Adipocyte (in vitro differentiated cells): ENCODE measurements at places on chromosomes 3 and 15.

GRCh38 chr3:170889630-170890029 lies 18.8 kb downstream of the EIF5A2 start:
- no peak for DNase-seq

DNA sequence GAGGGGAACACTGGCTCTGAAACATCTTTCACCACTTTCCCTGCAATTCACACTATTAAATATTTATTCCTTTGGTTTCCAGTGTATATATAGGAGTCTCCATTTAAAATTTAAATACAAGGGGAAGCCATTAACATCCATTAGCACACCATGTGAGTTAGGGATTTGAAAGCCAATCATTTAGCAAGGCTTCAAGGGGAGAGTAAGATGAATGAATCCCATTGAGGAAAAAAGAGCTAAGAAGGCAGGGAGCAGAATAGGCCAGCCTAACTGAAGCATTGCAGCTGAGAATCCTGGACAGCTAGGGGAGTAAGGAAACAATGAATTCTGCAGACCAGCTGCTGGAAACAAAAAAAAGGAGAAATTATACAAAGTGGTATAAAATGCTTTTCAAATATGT lies 426.1 kb downstream of the IL5RA start:
- no peak for DNase-seq

GRCh38 chr15:38398134-38398533 lies 55.8 kb upstream of the FAM98B start:
- peak; percentile 57 for DNase-seq

DNA sequence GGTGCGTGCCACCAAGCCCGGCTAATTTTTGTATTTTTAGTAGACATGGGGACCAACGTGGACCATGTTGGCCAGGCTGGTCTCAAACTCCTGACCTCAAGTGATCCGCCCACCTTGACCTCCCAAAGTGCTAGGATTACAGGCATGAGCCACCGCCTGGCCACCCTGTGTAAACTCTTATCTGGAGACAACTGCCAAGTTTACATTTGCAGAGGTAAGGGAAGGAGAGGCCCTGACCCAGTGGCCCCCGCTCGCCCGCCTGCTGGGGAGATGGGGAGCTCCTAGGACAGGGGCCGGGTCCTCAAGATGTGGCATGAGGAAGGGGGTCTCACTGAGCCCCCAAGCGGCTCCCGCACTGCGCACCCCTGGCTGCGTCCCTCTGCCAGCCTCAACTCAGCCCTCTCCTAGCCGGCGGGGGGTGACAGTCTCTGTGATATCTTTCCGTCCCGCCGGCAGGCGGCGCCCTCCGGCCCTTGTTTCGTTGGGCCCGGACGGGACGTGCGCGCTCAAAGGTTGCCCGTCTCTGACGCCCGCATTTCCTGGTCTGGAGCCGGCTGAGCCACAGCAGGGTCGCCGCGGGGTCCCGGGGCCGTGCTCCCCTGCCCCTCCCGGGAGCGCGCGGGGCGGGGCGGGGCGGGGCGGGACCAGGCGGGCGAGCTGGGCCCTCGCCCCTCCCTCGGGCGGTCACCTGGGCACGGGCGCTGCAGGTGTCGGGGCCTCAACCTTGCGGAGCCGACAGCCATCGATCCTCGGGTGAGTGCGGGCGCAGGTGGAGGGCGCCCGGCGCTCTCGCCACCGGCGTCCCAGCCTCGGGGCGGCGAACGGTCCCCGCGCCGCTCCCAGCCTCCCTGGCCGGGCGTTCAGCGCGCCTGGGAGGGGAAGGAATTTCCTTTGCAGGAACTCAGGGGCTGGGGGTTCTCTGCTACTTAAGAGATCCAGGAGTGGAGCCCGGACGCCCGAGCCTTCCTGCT lies at the start of gene GPR160:
Gene GPR160, plus strand, starts transcription at position 533 of the 971 bp plus-strand sequence. CDS start 45,978 bp downstream, outside the sequence.
- peak; percentile 75 for DNase-seq

DNA sequence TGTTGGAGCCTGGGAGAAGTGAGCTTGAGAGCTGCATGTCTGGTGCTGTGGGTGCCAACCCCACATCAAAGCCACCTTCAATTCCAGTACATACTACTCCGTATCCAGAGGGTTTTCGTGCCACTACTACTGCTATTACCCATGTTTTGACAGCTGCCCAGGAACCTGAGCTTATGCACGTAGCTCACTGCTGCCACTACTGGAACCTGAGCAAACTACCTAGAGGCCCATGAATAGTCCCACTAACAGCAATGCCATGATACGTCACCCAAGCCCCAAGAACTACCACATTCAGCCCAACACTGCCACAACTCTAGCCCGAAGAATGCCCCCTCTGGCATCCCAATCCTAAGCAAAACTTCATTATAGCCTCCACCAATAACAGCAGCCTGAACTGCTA lies 215.2 kb upstream of the BCHE start:
- no peak for DNase-seq

GRCh38 chr3:29614954-29615353 lies 334.1 kb downstream of the RBMS3 start:
- DNase-seq = no peak

DNA sequence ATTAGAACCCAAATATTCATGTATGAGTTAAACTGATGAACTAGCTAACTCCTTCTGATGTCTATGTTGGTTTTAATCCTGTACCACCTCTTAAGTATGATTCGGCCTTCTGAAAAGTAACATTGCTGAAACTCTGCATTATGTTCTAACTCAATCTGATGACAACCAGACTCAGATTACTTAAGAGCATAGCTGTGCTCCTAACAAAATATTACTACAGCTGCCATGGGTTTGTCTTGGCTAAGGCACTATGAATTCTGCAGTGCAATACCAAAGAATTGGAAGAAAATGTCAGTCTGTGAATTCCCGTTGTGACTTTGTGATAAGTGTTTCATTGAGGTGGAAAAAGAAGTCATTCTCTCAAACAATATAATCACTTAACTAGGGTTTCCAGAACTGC lies 224.4 kb downstream of the ZMAT3 start:
- peak; percentile 84 for DNase-seq

DNA sequence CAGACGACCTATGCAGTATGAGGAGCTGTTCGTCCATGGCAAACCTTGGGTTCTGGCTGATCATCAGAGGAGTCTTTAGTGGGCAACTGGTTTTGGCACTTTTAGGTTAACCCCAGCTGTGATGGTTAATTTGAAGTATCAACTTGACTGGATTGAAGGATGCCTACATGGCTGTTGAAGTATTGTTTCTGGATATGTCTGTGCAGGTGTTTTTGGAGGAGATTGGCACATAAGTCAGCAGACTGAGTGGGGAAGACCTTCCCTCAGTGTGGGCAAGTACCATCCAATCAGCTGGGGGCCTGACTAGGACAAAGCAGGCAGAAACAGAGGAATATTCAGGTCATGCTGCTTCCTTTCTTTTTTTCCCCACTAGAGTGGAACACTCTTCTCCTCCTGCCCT lies 284.1 kb downstream of the NFKBIZ start:
- DNase-seq = no peak

DNA sequence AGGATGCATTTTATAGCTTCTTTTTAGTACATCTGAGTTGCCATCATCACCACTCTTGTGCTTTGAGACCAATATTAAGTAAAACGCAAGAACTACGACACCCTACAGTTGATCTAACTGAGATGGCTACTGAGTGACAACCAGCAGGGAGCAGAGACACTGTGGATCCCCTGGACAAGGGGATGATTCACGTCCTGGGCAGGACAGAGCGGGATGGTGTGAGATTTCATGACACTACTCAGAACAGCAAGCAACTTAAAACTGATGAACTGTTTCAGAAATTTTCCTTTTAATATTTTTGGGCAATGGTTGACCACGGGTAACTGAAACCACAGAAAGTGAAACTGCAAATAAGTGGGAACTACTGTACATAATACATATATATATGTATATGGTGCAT lies 299.2 kb downstream of the ADAMTS17 start:
- DNase-seq = no peak

GRCh38 chr3:8103954-8104353 lies 397.7 kb upstream of the LMCD1 start:
- DNase-seq = no peak

DNA sequence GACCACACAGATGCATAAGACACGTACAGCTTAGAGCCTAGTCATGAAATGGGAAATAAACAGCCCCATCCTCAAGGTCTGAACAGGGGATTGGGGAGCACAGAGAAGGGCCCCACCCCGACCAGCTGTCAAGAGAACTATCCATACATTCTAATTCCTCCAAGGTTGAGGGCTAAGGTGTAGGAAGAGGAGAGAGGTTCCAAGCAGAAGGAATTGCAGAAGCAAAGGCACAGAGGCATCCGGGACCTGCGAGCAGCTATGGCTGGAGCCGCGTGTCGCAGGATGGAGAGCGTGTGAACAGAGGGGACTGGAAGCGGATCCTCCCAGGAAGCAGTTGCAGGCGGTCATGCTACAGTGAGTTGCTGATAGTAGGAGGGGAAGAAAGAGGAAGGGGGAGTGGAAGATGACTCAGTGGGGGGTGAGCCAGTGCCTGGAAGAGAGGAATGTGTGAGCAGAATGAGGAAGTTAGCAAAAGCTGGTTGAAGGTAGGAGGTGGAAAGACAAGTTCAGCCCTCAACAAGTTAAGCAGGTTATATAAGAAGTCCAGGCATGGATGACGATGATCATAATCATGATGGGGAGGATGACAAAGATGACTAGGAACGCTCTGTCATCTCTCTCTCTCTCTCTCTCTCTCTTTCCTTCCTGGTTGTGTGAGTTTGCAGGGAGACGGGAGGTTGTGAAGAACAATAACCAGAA lies 89.7 kb downstream of the LIPC start:
- peak; percentile 36 for DNase-seq

GRCh38 chr15:83947156-83947555 lies 288.4 kb upstream of the GOLGA6L4 start:
- DNase-seq = no peak

- no peak for DNase-seq
These were observed 31.5 kb downstream of the SEMA5B start for GRCh38 chr3:122996038-122996580.

DNA sequence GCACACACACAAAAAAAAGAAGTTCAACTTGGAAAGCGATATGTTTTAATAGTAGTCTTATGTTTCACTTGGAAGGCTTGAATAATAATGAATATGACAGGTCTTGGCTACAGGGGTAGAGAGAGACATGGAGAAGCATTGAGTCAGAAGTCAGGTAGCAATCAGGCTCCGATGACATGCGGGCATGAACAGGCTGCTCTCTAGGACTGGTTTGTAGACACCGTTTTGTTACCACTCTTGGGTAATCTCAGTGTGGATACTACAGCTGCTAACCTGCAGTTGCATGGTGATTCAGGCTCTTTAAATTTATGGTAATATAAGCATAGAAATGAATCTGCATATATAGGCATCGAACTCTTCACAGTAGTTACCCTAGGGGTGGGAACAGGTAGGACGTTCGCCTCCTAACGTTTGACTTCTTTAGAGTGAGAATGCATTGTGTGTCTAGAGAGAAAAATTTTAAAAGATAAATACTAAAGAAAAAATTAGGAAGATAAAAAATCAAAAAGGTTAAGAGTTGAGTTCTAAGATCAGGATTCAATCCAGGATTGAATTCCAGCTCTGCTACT lies 241.6 kb upstream of the KBTBD8 start:
- no peak for DNase-seq

DNA sequence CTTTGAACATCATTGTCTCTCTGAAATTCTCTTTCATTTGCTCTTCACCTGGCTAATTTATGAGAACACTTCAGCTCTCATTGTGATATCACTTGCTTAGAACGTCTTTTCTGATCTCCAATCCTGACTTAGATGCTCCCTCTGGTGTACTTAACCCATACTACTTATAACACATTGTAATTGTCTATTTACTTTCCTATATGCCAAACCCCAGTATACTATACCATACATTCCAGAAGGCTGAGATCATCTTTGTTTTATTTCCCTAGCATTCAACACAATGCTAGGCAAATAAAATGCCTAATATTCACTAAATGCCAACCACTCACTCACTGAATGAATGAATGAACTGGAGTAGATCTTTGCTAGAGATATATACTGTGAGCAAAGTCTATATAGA lies 27.0 kb upstream of the PEX5L start:
- DNase-seq = no peak

DNA sequence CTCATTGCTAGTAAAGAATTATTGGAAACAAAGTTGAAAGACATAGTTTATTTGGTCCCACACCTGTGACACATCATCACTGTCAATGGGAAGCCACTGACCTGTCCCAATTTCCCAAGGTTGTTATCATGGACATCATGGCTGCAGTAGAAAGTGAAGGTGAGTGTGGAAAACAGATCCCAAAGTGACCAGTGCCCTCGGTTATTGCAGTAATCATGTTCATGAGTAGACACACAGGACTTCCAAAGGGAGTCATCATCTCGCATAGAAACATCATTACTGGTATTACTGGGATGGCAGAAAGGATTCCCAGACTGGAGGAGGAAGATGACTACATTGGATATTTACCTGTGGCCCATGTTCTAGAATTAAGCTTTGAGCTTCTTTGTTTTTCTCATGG lies 14.7 kb downstream of the TF start:
- no peak for DNase-seq
